HCEC 1CT (cell line): ENCODE measurements at places on chromosomes 2 and 18.

DNA sequence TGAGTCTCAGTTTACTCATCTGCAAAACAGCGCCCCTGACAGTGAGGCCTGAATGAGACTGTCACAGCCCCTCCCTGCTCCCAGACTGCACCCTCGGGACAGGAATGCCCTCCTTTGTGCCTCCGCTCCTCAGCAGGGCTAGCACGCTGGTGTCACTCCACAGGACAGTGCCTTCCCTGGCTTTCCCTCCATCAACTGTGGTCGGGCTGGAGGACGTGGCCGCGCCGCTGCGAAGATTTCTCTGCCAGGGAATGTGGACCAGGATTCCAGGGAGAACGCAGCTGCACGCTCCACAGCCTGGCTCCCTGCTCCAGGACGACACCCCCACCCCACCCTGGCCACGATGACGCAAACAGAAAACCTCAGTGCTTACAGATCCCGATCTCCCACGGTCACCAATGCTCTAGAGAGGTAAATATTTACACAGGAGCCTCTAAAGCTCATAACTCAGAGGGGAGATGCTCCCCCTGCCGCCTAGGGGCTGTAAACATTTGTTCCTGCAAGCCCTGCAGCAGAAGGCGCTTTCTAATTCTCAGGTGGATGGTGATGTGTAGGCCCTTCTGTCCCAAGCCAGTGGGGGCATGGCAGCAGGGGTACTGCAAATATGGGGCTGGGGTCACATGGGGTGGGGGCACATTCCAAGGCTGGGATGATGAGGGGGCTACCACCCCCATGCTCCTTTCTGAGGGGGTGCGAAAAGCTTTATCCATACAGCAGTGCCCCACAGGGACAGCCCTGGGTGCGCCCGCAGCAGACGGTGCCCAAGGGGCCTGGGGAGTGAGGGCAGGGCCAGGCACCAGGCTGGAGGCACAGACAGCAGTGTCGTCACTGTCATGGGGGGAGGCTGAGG, 12.4 kb downstream of the HS6ST1 start:
- DNase-seq: peak; percentile 87

DNA sequence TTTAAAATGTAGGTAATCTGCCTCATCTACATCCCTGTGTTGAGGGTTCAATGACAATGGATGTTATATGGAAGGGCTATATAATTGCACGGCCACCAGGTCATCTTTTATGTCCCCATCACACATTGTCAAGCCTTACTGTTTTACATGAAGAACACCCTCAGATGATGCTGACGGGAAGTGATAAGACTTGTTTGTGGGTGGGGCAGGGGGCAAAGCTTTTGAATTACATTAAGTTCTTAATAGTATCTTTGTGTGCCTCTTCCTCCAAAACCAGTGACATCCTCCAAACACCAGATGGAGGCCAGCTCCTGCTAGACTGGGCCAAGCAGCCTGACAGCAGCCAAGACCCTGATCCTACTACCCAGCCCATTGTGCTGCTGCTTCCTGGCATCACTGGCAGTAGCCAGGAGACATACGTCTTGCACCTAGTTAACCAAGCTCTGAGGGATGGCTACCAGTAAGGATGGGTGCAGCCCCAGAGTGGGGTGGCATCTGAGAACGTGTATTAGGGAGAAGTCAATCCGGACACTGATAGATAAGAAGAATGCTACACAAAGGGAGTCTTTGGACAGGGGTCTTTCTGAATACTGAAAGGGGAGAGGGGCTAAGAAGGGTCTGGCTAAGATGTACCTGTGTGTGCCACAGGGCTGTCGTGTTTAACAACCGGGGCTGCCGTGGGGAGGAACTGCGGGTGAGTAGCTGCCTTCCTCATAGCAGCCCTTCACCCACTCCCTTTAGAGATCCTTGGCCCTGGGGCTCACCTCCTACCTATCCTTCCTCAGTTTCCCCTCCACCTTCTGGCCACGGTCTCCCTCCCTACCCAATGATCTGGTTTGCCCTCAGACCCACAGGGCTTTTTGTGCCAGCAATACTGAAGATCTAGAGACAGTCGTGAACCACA, 5.3 kb downstream of the ABHD1 start:
- no peak for DNase-seq

GRCh38 chr2:234682492-234683228, 185.8 kb upstream of the ARL4C start:
- no peak for DNase-seq

- DNase-seq: no peak
Observed at GRCh38 chr18:76475450-76476194, 19.4 kb downstream of the ZNF516 start.

DNA sequence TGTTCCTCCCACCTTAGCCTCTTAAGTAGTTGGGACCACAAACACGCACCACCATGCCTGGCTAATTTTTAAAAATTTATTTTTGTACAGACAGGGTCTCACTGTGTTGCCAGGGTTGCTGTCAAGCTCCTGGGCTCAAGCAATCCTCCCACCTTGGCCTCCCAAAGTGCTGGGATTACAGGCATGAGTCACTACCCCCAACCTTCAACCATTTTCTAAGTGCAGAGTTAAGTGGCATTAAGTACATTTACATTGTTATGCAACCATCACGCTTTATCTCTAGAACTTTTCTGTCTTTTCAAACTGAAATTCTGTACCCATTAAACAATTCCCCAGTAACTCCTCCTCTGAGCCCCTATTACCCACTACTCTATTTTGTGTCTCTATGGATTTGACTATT, 45.9 kb upstream of the AFF3 start:
- DNase-seq: no peak

DNA sequence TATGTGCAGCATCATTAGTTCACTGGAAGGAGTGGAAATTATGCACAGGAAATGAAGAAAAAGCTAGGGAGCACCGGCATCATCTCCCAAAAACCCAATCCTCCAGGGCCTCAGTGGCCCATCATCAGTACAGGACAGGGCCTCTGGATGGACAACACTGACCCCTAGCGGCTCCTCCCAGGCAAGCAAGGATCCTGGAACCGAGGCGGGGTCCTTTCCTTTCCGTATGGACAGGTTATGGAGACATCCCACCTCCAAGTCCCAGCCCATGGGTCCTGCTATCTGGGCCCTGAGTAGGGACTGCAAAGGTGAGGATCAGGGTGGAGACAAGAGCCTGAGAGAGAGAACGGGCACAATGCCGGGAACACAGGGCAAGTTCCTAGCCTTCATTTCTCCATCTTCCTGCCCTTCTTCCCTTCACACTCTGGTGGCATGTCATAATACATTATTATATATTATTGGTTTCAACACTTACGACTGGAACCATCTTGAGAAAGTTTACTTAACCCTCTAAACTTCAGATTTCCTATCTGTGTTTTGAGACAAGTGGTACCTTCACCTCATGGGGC, 68.2 kb downstream of the ZNF516 start:
- no peak for DNase-seq

DNA sequence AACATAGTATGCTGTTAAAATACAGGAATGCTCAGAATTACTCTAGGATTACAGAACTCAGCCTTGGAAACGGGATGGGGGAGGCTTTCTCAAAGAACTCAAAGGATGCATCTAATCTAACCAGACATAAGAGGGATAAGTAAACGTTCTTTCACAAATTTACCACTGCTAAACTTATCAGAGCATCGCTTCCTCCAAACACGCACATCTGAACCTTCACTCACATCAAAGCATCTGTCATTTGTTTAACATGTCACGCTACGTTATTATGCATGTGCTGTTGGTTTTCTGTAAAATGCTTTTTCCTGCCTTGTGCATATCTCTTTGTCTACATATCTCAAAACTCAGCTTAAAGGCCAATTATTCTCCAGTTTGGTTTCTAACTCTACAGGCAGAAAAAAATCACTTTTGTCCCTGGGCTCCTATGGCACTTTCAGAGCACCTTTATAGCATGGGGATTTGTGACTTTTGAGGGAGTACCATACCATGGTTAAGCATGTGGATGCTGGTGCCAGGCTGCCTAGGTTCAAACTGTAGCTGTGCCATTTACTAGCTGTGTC, 106.7 kb upstream of the FSHR start:
- no peak for DNase-seq

DNA sequence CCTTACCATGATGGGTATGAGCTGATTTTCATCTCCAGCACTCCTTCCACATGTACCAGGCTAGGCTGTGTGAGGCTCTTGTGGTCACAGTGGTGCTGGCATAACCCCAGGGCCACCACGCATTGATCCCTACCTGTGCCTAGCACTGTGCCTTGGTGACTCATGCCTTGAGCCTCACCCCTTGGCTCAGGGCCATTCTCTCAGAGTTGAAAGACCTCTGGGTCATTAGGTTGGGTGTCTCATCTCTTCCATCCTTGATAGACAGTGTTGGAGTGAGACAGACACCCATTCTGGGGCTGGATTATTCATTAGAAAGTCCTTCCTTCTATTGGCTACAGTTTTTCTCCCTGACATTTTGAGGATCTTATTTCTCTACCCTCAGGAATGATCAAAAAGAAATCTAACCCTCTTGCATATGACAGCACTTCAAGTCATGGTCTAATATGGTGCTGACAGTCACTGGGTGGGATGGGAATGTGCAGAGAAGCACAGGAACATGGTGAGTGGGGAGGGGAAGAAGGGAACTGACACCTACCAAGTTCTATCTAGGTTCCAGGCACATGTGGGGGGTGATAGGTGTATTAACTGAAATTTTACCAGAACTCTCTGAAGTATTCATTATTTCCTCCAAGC, 41.3 kb downstream of the DYSF start:
- DNase-seq: no peak

DNA sequence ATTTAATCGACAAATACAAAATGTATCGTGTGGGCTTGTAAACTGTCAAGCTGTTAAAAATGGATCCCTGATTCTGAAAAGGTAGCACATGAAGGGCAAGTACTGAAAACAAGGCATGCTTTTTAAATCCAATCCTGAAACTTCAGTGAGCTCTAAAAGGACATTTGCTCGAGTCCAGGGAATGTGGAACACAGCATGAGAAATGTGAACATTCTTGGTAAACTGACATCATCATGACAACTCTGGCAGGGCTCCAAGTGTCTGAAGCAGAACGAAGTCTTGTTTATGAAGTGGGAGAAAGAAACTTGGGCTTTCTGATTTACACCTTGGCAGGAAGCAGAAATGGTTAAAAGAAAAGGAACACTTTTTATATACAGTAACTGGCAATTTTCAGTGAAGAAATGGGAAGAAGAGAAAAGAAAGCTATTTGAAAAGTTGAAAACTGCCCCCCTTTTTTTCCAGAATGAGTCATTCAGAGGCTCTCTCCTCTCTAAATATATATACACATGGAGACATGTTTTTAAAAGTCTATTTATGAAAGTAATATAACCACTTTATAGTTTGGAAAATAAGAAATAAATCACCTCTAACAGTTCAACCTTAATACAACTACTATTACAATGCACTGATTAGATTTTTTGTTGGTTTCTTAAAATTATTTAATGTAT, 120.8 kb downstream of the GAREM1 start:
- DNase-seq: peak; percentile 91

DNA sequence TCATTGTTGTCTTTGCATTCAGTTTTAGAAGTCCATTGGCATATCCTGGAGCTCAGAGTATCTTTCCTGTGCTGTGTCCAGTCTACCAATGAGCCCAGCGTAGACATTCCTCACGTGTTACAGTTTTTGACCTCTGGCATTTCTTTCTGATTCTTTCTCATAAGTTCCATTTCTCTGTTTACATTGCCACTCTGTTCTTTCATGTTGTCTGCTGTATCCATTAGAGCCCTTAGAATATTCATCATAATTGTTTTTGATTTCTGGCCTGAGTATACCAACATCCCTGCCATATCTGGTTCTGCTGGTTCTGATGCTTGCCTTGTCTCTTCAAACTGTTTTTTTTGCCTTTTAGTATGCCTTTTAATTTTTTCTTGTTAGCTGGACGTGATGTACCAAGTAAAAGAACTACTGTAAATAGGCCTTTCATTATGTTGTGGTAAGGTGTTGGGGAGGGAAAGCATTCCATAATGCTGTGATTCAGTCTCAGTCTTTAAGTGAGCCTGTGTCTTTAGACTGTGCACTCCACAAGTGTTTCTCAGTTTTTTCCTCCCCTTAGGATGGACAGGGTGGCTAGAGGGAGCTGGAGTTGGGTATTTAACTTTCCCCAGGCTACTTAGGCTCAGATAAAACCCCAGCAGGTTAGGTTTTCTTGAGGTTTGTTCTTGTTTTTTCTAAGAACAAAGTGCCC, 35.6 kb downstream of the CEP192 start:
- DNase-seq: peak; percentile 18

DNA sequence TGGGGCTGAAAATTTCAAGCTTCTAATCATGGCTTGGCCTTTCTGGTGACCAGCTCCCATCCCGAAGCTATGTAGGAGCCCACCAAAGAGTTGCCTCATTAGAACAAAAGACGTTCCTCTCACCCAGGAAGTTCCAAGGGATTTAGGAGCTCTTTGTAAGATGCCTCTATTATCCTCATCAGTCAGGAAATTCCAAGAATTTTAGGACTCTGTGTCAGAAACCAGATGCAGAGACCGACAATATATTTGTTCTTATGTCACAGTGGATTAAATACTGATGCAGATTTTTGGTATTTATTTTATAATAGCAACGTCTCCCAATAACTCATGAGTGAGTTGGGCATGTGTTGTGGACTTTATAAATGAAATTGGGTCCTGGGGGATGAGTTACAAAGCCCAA, 91.8 kb upstream of the SKOR2 start:
- peak; percentile 80 for DNase-seq

DNA sequence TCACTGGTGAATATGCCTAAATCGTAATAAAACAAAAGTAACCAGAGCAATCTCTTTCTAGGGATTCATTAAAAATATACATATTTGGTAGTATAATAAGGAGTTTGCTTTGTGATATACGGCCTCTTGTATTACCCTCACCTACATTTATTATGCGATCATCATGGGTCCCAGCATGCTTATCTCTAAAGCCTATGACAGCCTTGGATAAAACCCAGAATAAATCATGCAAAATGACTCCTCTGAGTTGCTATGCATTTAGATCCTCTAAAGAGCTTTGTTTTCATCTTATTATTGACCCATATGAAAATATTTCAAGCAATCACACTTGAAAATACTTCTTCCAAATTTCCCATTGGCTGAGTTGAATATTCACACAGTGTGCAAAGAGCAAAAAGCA, 432.3 kb downstream of the SUCLG1 start:
- DNase-seq: no peak

- no peak for DNase-seq
Observed at GRCh38 chr2:49616800-49617199, 462.5 kb upstream of the FSHR start.

DNA sequence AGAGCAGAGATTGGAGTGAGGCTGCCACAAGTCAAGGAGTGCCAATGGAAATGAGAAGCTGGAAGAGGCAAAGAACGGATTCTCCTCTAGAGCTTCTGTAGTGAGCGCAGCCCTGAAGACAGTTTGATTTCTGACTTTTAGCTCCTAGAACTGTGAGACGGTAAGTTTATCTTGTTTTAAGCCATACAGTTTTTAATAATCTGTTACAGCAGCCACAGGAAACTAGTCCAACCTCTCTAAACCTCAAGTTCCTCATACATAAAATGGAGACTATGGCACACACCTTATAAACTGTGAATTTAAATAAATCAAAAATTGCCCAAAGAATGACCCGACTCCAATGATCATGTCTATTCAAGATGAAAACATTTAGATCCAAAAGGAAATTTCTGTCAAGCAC, 596.5 kb downstream of the BCL11A start:
- DNase-seq: no peak

- DNase-seq: no peak
Observed at GRCh38 chr2:222526480-222527277, 102.3 kb downstream of the SGPP2 start.
